ENCODE measurements at places on chromosomes 4 and X. TPM values are rescaled to one million over a fixed set of nuclear protein-coding genes. Genes with fewer than 3 reads are reported as not detected.

Gene RAB33A
- polyA plus RNA-seq = 4.6 TPM

Gene CC2D2A
- polyA plus RNA-seq = 12.2 TPM

Gene ALPK1
- polyA plus RNA-seq = 0.03 TPM

Gene LDB2
- 72.5 TPM for polyA plus RNA-seq

Gene AREG
- not detected for polyA plus RNA-seq

Gene FMR1NB
- not detected for polyA plus RNA-seq

Gene NLRP2B
- not detected for polyA plus RNA-seq

Gene PABPC4L
- 0.51 TPM for polyA plus RNA-seq

Gene ALAS2
- 0.27 TPM for polyA plus RNA-seq

Gene GC
- polyA plus RNA-seq = 0.11 TPM

Gene GYPE
- not detected for polyA plus RNA-seq

Gene SSX4B
- polyA plus RNA-seq = 0.26 TPM
